Astrocyte (in vitro differentiated cells and primary cell): ENCODE measurements at places on chromosomes 6 and 20.

GRCh38 chr6:31007694-31008093 lies 2.6 kb upstream of the MUC22 start:
- peak; percentile 98 for DNase-seq
- no peaks in the 10 kb centered on the region for H3K36me3 ChIP-seq
- H3K27me3 ChIP-seq, result no peaks in the 10 kb centered on the region
- H3K4me1 ChIP-seq, result peaks cover 15% of the 10 kb centered on the region

DNA sequence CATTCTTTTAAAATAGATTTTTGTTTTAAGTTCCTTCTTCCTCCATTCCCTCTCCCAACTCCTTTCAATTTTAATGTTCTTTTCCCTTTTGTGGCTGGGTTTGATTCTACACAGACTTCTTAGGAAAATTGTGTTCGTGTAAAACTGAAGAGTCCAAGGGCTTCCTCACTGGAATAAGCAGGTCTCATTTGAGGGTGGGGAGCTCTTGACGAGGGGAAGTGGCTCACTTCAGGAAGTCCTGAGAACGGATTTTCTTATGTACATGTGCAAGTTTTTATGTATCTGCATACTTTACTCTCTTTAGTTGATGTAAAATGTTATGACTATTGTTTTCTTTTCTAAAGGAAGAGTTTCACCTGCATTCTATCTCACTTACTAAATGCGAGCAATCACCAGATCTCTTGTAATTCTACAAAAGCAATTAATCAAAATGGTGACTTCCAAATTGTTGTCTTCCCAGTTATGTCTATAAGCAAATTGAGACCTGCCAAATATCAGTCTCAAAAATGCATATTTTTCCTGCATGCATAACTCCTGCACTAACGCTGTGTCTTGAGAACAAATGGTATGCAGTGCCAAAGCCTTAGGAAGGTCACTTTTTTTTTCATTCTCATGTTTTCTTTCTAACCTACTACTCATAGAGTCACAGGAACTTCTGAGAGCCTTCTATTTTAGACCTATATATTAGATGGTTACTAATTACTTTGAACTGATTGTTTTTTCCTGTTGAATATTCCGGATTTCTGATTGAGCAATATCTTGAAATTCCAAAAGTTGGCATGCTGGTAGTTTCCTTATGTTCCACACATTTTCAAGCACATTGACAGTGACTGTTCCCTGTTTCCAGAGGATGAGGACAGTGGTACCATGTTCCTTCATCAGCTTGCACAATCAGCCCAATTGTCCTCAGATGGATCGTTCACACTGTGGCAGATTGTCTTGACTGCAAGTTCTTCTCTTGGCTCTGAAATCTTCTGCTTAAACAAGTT lies 251.9 kb upstream of the PRDM1 start:
- no peaks in the 10 kb centered on the region for H3K36me3 ChIP-seq
- no peaks in the 10 kb centered on the region for H3K27me3 ChIP-seq
- H3K4me1 ChIP-seq, result no peaks in the 10 kb centered on the region
- no peak overlapping the region for H3K4me3 ChIP-seq
- DNase-seq, result no peak

GRCh38 chr6:43972913-43973300 lies 154.3 kb downstream of the MRPL14 start:
- H3K4me1 ChIP-seq, result no peaks in the 10 kb centered on the region
- H3K36me3 ChIP-seq, result no peaks in the 10 kb centered on the region
- peaks cover 7% of the 10 kb centered on the region for H3K27me3 ChIP-seq

GRCh38 chr6:9250852-9251251 lies 815.5 kb upstream of the SLC35B3 start:
- no peaks in the 10 kb centered on the region for H3K27me3 ChIP-seq
- H3K4me3 ChIP-seq, result no peak overlapping the region
- H3K27ac ChIP-seq, result no peak overlapping the region
